ENCODE measurements at places on chromosomes 13 and 19.

DNA sequence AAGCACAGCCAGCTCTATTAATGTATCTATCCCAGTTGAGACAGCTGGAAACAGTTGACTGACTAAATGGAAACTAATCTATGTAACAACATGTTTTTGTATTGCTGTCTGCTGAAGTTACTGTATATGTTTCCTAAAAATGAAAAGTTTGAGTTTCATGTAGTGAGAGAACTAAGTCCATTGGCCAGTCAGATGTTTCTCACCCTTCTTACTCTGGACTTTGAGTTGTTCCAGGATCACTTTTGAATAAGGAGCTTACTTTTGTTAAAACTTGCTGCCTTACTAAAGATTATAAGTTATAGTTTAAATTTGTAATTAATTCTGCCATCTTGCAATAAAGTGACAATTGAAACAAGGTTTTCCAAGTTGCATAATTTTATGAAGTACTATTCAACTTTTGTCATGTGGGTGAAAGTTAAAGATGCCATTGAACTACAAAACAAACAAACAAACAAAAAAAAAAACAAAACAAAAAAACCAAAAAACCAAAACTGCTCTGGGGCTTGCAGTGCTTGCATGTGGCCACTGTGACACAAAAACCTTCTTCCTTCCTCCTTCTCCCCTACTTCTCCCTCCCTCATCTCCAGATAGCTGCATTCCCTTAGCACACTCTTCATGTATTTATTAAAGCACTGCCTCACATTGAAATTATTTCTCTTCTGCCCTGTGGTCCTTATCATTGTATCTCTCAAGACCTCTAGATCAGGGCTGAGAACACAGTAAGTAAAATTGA lies 15.3 kb downstream of the WDFY2 start:
- no peak for DNase-seq

DNA sequence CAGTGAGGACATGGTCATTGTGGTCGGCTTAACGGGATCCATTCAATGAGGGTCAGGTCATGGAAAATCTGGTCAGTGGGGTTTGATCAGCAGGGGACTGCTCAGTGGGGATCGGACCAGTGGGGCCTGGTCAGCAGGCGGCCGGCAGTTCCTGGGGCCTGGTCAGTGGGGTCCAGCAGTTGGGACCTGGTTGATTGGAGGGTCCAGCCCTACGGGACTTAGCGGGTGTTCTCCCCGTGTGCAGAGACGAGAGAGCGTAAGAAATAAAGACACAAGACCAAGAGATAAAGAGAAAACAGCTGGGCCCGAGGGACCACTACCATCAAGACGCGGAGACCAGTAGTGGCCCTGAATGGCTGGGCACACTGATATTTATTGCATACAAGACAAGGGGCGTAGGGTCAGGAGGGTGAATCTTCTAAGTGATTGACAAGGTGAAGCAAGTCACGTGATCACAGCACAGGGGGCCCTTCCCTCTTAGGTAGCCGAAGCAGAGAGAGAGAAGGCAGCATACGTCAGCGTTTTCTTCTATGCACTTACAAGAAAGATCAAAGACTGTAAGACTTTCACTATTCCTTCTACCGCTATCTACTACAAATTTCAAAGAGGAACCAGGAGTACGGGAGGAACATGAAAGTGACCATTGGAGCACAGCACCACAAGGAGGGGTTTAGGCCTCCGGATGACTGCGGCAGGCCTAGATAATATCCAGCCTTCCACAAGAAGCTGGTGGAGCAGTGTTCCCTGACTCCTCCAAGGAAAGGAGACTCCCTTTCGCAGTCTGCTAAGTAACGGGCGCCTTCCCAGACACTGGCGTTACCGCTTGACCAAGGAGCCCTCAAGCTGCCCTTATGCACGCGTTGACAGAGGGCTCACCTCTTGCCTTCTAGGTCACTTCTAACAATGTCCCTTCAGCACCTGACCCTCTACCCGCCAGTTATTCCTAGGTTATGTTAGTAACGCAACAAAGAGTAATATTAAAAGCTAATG lies 62.1 kb upstream of the TPM4 start:
- DNase-seq = no peak

- no peak for DNase-seq
Measured at GRCh38 chr19:54576411-54576976, 2.9 kb downstream of the LILRA2 start.

- DNase-seq = no peak
Measured at GRCh38 chr13:78598966-78599644, 4.2 kb downstream of the POU4F1 start.

DNA sequence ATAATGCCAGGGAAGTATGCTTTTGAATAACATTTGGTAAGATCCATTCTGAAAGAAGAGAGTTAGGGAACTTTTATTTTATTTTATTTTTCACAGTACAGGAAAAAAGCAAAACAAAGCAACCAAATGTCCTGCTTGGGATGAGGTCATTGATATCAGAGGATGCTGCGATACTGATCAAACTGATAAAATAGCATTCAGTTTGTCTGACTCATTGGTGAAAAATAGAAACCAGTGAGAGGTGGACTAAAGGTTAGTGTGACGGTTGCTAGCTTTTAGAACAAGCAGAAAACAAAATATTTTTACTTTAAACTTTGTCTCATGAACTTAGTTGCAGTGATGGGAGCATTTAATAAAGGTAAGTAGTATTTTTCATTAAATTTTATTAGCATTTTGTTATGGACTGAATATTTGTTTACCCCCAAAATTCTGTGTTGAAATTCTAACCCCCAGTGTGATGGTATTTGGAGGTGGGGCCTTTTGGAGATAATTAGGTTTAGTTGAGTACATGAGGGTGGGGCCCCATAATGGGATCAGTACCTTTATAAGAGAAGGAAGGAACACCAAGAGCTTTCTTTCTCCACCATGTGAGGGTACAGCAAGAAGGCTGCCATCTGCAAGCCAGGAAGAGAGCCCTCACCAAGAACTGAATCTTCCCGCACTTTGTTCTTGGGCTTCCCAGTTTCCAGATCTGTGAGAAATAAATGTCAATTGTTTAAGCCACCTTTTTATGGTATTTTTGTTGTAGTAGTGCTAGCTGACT lies 37.3 kb downstream of the ITGBL1 start:
- DNase-seq = no peak

DNA sequence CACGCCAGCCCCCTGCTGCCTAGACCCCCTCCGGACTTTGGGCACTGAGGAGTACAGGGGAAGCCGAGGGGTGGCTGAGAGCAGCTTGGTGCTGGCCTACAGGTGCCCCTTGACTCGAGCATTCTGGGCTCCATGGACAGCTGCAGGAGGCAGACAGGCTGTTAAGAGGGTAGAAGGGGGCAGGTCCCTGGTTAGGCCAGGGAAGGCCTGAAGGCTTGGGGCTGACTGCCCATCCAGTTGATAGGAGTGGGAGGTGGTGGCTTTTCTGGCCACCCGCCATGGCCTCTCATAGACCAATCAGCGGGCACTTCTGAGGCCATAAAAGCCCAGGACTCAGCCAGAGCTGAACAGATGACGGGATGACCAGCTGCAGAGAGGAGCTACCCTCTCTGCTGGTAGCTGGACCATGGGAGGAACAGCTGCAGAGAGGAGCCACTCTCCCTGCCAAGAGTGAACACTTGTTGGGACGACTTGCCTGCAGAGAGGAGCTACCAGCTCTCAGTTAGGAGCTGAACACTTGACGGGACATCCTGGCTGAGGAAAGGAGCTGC lies 10.7 kb upstream of the SUPT20H start:
- no peak for DNase-seq

DNA sequence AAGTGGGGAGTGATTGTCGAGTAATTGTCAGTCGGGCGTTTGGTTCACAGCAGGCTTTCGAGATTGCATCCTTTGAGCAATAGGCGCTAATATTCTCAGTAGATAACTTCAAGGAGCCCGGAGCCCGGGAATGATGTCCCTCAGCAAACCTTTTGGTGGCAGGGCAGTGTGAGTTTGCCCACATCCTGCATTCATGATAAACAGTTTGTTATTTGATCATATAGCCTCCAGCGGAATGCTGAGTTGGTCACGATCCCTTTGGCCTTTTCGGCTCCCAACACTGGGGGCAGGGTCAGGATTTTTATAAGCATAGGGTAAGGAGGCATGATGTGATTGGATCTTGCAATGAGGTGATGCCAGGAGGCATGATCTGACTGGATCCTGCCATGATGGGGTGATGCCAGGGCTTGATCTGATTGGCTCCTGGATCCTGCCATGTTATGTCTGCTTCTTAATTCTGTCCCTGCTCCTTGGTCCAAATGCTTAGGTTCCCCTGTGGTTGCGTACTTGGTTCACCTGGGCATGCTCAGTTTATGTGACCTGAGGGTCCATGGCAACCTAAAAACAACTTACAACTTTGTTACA lies 38.2 kb upstream of the IGSF23 start:
- DNase-seq = peak; percentile 22

DNA sequence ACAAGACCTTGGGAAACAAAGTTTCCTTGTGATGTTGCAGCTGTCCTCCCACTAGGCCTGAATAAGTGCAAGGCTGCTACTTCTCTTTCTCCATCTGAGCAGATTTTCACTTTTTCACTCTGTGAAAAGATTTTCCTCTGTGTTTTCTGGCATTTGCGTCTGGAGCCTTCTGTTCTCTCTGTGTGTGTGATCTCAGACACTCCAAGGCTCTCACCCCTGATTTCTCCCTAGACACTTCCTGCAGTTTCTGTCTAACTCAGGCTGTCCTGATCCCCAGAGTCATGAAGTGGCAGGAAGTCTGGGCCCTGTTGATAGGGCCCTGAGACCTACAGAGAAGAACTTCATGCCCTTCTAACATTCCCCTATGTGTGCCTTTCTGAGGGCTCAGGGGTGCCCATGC lies 37.2 kb downstream of the SIGLEC7 start:
- DNase-seq = no peak

DNA sequence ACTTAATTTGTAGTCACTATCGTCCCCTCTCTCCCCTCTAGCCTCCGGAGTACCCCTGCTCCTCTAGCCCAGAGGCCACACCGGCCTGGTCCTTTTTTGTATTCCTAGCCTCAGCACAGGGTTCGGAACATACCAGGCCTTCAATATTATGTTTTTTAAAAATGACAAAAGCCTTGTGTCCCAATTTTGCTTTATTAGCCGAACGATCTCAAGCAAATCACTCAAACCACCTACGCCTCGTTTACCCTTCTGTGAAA lies 463 bp upstream of the POMP start:
- DNase-seq = no peak

DNA sequence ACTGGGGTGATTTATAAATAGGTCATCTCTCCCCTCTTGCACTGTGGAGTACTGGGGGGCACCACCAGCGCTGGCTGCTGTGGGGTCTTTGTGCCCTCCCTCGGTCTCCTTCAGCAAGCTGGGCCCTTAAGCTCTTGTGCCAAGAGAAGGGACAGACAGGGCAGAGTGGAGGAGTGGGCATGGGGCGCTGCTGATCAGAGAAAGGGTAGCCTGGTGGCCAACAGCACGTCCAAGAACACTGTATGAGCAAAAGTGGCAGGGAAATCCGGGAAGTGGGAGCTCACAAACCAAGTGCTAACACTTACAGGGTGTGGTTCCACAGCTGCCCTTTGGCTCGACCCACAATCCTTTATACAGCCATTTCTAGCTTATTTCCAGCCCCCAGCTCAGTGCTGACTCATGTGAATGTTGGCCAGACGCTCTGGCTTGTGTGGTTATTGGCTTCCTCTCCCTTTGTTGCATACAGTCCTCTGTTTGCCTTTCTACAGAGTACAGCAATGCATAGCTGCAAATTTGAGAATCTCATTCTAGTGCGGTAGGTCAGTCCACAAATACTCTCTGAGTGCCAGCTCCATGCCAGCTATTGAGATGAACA lies 298.8 kb downstream of the SHISA2 start:
- DNase-seq = no peak

- no peak for DNase-seq
Measured at GRCh38 chr13:113141601-113141970, 16.9 kb upstream of the PROZ start.

DNA sequence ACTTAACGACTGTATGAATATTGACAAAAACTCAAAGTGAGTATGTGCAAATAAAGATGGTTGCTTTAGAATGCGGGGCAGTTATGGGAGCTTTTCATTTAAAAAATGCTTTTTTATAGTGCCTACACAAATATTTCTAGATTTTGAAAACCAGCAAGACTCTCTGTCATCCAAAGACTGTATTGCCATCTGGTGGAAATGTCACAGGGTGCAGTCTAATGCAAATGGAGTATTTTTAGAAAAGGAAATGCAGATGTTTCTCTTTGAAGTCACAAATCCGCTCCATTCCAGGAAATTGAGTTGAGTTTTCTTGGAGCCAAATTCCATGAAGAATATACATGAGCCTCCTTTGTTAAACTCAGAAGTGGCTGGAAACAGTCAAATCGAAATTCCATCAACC lies 2.3 kb upstream of the C1QTNF9B start:
- peak; percentile 70 for DNase-seq

- no peak for DNase-seq
Measured at GRCh38 chr19:29311191-29311790, 98.3 kb upstream of the UQCRFS1 start.

DNA sequence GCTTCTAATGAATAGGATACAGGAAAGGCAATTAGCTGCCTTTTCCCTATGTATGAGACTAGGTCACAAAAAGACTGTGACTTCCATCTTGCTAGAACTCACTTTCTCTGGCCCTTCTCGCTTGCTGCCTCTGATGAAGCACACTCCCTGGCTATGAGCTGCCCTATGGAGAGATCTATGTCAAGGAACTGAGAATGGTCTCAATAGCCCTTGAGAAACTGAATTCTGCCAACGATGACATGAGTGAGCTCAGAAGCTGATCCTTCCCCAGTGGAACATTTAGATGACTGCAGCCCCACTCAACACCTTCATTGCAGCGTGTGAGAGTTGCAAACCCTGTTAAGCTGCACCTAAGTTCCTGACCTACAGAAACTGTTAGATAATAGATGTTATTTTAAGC lies 309.8 kb downstream of the COG6 start:
- no peak for DNase-seq

- no peak for DNase-seq
Measured at GRCh38 chr19:46369817-46370216, 22.9 kb downstream of the PPP5C start.

DNA sequence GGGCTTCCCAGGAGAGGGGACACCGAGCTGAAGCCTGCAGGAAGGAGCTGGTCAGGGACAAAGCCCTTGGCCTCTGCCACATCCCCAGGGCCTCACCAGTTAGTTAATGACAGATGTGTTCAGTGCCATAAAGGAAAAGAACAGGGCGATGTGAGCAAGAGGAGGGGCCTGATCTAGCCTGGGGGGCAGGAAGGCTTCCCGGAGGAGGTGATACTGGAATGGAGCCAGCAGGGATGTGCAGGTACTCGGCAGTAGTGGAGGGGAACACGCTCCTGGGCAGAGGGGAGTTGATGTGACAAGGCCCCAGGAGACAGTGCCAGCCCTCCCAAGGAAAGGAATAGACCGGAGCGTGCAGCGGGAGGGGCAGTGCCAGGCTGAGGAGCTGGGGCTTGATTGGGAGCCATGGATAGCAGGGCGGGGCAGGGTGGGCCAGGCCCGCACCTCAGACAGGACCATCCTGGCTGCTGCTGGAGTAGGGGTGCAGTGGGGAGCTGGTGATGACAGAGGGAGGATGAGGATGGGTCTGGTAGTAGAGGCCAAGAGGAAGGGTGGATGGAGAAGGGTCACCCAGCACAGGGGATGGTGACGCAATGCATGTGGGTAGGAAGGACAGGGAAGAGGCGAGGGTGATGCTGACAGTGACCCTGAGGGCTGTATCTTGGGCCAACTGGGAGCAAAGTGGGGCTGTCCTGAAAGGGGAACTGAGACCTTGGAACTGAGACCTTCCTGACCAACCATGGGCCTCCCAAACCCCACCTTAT lies 4.1 kb downstream of the C19orf33 start:
- no peak for DNase-seq
